ENCODE measurements at places on chromosomes 11 and 22.

- no peak for DNase-seq
These were observed 22.8 kb downstream of the NPAT start for GRCh38 chr11:108199446-108200321.

GRCh38 chr22:23393721-23394320, 186.3 kb downstream of the IGLL1 start:
- DNase-seq, result no peak

DNA sequence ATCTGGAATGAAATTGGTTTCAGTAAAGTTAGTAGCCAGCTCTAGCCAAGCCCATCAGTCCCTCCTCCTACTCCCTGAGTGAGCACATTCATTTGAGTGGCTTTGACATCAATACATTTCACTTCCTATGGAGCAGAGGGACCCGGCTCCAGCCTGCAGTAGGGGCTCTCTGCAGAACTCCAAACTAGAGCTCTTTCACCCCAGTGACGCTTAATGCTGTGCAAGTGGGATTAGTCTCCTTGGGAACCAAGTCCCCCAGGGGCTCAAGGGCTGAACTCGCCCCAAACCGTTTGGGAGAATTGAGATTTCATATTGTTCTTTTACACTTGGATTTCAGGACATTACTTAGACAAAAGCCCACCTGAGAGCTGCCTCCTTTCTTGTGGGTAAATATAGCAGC, 4.4 kb upstream of the FAM181B start:
- DNase-seq, result no peak

DNA sequence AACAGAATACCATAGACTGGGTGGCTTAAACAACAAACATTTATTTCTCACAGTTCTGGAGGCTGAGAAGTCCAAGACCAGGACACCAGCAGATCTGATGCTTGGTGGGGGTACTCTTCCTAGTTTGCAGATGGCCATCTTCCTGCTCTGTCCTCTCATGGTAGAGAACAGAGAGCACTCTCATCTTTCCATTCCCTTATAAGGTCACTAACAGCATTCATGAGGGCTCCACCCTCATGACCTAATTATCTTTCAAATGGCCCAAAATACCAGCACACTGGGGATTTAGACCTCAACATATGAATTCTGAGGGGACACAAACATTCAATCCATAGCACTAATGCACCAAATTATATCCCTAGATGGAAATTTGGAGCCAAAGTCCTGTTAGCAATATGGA, 6.1 kb downstream of the STK33 start:
- no peak for DNase-seq

- DNase-seq, result no peak
These were observed 34.2 kb upstream of the SYT13 start for GRCh38 chr11:45320371-45320770.

- DNase-seq, result no peak
These were observed 8.5 kb downstream of the BACE1-AS start for GRCh38 chr11:117299351-117300282.

- no peak for DNase-seq
These were observed 128.8 kb downstream of the NTM start for GRCh38 chr11:131499199-131499598.

- DNase-seq, result no peak
These were observed 638 bp upstream of the TENM4 start for GRCh38 chr11:79441461-79441875.

DNA sequence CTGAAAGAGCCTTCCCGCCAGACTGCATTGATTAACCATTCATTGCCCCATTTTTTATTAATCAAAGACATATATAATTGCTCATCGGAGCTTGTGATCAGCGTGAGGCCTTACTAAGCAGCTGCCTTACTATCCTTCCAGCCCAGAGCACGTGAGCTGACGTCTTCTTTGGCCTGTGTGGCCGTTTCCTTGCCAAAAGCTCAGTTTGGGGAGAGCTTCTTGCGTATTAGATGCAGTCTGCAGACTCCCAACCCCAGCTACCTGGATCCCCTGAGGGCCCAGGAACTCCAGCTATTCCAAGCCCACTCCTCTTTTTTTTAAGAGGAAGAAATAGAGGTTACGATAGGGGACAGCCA, 784 bp upstream of the SLC43A3 start:
- no peak for DNase-seq

DNA sequence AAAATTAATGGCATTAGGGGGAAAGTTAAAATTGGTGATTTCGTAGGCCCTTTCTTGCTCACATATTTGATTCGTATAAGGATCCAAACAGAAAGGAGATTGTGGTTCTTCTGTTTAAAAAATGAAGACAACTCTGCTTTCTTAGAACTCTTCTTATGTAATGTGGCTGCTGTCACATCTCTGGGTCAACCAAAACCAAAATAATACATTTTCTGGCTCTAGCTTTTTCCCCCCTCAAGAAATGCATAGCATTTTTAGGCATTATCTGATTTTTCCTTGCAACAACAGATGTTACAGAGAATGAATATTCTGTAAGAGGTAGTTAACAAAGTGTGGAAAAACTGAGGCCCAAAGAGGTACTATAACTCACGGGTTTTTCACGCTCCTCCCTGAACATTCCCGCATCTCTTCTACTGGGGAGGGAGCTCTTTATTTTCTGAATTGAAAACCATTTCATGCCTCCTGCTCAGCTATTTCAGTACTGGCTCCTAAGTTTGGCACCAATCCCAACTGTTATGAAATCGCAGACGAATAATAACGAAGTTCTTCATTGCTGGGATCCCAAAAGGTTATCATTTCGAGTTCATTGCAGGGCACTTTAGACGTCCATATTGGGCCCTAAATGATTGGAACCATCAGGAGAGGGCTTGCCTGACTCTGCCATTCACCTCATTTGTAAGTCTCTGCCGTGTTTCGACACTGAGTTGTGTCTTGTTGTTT, 17.1 kb downstream of the GRAP2 start:
- no peak for DNase-seq

DNA sequence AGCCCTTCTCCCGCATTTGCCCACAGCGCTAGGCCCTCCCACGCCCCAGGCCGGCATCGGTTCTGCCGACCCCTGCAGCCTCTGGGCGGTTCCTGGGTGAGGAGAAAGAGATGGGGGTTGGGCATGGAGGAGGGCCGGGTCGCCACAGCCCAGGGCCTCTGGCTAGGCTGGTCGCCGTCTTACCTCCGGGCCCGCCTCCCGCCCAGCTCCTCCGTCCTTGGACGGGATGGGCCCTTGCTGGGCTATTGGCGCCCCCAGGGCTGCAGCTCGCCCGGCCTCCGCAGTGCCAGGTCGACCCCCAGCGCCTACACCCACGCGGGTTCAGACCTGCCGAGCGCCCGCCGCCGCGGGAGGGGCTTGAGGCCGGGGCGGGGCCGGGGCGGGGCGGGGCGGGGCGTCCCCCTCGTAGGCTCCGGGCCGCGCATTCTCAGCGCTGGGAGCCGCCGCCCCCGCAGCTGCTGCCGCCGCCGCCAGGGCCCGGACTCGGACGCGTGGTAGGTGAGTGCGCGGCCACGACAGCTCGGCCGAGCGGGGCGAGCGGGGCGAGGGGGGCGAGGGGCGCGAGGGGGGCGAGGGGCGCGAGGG, at the start of gene CD151:
TSS of gene CD151 (plus strand) at position 424 of the 585 bp plus-strand sequence. CDS start 3,118 bp downstream, outside the sequence.
- DNase-seq, result no peak

GRCh38 chr11:18225913-18226312, 10.7 kb downstream of the SAA4 start:
- no peak for DNase-seq

- no peak for DNase-seq
These were observed 45.0 kb downstream of the PDE2A start for GRCh38 chr11:72629266-72629665.

DNA sequence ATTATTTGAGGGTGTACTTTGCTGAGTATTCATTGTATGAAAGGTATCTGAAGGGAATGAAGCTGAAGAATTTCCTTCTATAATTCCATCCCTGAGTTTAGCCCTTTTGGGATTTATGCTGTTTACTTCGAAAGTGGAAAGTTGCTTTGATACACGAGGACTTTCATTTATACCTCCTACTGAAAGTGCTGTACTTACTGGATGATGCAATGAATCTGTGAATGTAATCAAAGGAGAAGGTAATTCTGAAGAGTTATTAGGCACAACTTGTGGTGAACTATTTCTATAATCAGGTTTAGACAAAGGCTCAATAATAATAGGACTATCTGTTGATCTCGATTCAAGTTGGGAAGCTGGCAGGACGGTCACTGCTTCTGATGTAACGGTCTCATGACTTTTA, 19.8 kb downstream of the ZNF280B start:
- DNase-seq, result no peak

- DNase-seq, result no peak
These were observed 14.1 kb downstream of the MIAT start for GRCh38 chr22:26671317-26672059.

DNA sequence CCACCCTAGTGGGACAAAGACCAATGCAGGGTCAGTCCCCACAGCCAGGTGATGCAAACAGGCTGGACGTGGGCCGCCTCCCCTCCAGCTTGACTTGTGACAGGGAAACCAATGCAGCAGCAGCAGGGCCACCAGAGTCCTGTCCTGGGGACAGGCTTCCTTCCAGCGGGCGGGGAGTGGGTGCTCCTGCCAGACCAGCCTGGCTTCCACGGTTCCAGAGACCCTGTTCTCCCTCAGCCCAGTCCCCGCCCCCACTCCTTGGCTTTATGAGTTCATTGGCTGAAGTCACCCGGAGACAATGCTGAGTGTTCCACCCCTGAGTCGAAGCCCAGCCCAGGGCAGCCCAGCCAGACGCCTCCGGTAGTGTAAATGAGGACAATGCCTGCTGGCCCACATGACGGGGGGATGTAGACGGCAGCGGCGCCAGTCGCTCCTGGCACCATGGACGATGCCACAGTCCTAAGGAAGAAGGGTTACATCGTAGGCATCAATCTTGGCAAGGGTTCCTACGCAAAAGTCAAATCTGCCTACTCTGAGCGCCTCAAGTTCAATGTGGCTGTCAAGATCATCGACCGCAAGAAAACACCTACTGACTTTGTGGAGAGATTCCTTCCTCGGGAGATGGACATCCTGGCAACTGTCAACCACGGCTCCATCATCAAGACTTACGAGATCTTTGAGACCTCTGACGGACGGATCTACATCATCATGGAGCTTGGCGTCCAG, at the start of gene TSSK2:
TSS of gene TSSK2 (plus strand) at position 350 of the 726 bp plus-strand sequence. CDS start at position 442, 92 bp downstream.
- no peak for DNase-seq

DNA sequence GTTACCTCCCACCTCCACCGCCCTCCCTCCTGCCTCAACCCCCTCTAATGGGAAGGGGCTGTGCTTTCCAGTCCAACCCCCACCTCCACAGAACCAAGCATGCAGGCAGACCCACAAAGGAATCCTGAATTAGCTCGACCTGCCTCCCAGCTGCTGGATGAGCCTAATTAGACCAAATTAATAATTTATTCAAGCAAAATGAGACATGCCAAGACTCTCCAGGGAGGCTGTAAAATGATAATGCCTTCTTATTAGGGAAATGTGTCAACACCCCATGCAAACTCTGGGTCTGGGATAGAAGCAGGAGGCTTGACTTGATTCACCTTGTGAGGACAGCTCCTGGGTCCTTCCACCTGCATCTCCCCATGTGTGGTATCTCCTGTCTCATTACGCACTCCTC, 59.4 kb upstream of the HMGXB4 start:
- no peak for DNase-seq

DNA sequence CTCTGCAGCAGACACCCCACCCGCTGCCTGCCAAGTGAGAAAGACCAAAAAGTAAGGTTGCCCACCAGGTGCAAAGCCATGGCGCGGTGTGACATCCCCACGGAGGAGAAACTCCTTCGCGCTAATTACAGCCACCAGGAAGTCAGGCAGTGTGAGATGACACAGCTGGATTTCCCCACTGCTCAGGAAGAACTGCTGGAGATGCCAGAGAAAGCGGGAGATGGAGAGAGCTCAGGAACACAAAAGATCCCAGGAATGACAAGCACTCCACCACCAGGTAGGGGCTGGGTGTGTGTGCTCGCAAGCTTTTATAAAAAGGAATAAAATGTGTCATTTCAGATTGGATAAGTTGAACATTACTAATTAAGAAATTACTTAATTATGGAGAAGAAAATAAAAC, 292.7 kb downstream of the OPCML start:
- no peak for DNase-seq

GRCh38 chr11:19984048-19984742, 176.1 kb downstream of the DBX1 start:
- no peak for DNase-seq

- no peak for DNase-seq
These were observed 1.7 kb upstream of the CELSR1 start for GRCh38 chr22:46539169-46539568.

- no peak for DNase-seq
These were observed 169.4 kb upstream of the SYT13 start for GRCh38 chr11:45455536-45455935.

- no peak for DNase-seq
These were observed 45.8 kb downstream of the C11orf96 start for GRCh38 chr11:43988040-43988817.

DNA sequence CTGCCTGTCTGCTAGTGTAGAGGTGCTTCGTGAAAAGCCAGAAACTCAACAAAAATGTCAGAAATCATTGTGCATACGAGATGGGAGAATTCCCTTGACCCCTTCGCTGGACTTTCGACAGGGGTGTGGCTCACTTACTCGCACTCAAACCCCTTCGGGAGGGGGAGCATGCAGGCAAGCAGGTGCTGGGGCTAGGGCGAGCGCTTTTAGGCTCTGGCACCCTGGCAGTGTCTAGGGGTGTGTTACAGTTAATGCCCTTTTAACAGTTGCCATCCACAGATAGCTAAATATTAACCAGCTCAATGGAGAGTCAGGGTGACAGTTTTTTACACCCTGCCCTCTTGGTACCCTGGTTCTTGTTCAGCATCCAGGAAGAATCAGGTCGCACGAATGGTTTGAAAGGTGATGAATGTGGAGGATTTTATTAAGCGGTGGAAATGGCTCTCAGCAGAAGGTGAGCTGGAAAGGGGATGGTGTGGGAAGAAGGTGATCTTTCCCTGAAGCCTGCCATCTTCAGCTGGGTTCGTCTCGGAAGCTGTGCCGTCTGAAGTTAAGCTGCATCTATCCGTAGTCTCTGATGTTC, 59.6 kb upstream of the SHANK2 start:
- DNase-seq, result no peak

DNA sequence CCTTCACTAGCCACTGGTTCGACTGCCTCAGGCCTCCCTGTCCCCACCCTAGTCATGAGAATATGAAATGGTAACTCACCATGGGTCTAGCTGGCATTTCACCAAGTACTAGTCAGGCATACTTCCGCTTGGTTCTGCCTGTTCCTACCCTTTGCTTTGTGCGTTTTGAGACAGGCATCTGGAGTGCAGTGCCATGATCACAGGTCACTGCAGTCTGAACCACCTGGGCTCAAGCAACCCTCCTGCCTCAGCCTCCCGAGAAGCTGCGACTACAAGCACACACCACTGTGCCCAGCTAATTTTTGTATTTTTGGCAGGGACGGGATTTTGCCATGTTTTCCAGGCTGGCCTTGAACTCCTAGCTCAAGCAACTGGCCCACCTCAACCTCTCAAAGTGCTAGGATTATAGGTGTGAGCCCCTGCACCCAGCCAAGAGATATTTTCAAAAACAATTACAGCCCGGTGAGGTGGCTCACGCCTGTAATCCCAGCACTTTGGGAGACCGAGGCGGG, 14.1 kb downstream of the HRAS start:
- no peak for DNase-seq

DNA sequence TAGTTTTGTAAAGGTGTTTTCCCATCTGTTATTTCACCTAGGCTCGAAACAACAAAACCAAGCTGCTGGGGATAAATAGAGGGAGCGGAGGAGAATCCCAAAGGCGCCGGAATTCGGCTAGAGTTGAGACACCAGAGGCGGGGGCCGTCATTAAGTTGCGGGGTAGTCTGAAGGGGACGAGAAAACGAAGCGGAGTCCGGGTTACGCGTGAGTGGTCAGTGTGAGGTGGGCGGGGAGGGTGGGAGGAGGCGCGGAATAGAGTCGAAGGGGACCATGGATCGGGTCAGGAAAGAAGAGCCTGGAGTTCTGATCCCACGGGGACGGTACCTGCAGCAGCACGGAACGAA, 361 bp downstream of the SRPRA start:
- DNase-seq, result no peak

Measured in thymus (tissue), 14 donors.